ENCODE measurements at places on chromosomes 2 and 18.

GRCh38 chr2:74685408-74685807, 31.4 kb downstream of the SEMA4F start:
- DNase-seq = no peak

- no peak for DNase-seq
Measured at GRCh38 chr2:46831051-46831868, 84.3 kb downstream of the MCFD2 start.

GRCh38 chr2:144560251-144560650, 40.3 kb upstream of the ZEB2 start:
- no peak for DNase-seq

- DNase-seq = no peak
Measured at GRCh38 chr2:29724282-29724681, 197.1 kb downstream of the ALK start.

DNA sequence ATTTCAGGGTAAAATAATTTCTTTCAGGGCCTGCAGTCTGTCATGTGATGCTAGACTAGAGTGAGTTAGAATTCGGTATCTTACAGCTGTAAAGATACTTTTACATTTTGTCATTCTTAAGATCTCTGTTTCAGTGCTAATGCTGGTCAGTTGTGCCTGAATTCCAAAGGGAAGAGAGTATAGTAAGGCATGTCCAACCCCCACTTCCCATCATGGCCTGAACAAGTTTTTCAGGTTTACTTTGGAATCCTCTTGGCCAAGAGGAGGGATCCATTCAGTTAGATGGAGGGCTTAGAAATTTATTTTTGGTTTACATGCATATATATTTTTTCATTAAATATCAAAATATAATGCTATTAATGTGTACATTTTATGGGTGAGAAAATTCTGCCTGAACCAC, 596.6 kb downstream of the XIRP2 start:
- no peak for DNase-seq

DNA sequence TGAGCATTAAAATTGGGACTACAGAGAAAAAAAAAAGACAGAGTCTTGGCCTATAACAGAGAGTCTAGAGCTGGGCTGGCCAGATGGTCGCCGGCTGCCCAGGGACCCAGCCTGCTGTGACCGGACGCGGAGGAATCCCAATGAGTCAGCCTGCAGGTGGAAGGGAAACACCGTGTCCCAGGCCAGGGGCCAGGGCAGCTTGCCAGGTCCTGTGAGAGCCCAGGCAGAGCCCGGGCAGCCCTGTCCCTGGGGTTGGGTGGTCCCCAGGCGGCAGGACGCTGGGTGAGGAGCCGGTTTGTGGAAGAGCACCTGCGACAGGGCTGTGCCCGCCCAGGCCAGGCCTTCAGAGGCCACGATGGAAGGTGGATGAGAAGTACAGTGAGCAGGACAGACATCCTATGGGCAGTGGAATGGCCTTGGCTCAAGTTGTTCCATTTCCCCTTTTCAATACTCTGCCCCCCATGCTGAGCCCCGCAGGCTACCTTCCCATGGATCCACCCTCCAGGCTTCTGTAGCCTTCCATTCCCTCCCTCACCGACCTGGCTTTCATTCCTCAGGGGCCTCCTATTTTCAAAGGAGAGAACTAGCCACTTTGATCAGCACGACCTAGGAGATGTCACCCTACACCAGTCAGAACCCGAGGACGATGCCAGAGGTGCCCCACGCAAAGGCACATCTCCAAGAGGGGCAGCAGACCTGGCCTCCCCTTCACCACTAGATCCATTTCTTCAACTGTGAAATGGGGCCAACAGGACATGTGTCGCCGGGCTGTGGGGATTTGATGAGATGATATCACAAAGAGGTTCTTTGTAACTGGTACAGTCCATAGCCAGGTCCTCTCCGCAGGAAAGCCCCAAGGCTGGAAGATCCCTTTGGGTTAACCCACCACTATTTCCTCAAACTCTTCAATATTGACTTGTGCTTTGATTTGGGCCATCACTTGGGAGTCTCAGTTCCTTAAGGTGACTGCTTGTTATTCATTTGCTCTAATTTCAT, 87.5 kb downstream of the POLR1A start:
- DNase-seq = peak; percentile 82

- no peak for DNase-seq
Measured at GRCh38 chr2:19027626-19028025, 330.8 kb downstream of the OSR1 start.

DNA sequence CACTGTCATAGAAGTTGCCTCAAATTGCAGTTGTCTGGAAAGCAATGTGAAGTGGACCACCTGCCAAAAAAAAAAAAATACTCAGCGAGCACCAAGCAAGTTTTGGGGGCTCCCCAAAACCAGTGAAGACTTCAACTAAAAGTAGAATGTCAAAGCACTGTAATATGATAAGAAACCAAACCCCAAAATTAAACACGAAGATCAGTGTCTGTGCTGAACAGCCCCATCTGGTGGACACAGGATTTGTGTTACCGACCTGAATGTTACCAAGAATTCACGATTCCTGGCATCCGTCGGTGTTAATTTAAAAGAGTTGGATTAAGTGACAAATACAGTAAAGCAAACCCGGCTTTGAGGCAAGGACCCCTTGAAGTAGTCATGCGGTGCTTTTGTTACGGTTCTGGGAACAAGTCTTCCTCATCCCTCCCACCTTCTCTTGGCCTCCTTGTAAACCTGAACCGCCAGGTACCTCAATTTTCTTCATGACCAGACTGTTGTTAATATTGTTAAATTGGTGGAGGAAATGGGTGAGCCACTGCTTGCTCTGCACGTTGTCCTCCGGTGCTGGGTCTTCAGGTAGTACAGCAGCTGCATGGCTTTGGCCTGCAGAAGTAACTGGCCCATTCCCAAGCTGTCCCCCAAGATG, 31.3 kb upstream of the SSB start:
- DNase-seq = no peak

GRCh38 chr18:42929857-42930256, 185.6 kb downstream of the RIT2 start:
- no peak for DNase-seq

DNA sequence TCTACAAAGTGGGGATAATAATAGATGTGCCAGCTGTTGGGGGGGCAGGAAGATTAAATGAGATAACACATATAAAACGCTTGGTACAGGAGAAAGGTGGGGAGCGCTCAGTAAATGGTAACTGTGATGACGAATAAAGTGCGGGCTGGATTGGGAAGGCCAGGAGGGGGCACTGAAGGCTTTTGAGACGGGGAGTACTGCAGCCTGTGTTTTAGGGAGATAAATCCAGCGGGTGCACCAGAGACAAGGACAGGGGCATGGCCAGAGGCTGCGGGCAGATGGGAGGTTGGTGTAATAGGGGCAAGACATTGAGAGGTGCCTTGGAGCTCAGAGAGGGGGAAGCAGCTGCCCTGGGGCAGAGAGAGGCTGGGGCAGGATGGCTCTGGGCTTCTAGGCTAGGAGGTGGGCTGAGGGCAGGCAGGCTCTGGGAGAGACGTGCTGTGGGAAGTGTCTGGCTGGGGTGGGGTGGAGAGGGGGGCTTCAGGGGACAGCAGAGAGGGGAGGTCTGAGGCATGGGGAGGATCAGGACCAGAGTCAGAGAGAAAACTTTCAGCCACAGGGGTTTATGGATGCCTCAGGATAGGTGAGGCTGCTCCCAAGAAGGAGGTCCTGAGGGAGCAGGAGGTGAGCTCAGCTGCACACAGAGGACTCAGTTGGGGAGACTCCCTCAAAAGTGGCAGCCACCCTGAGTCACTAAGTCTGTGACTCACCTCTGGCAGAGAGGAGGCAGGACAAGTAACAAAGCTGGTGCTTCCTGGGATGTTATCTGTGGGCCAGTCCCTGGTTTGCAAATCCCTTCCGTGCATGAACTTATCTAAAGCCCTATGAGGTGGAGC, 18.8 kb downstream of the TEX44 start:
- no peak for DNase-seq

DNA sequence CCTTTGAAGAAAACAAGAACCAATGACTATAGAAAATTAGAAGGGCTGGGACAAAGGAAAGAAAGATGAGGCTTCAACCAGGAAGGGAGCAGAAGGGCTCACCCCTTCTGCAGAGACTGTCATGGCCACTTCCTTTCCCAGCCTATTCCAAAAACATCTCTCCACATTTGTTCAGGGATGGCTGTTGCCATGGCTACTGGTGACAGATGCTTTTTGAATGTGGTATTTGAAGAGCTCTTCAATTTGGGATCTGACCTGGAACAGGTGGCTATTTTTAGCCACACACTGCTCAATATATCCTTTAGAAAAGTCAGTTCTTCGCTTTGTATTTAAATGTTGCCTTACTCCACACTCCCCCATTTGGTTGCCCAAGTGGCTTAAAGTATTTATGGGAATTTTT, 64.1 kb upstream of the LCLAT1 start:
- no peak for DNase-seq

- DNase-seq = no peak
Measured at GRCh38 chr2:72144274-72144631, 3.4 kb downstream of the CYP26B1 start.

GRCh38 chr2:39160982-39161381, 40.1 kb upstream of the SOS1 start:
- no peak for DNase-seq

DNA sequence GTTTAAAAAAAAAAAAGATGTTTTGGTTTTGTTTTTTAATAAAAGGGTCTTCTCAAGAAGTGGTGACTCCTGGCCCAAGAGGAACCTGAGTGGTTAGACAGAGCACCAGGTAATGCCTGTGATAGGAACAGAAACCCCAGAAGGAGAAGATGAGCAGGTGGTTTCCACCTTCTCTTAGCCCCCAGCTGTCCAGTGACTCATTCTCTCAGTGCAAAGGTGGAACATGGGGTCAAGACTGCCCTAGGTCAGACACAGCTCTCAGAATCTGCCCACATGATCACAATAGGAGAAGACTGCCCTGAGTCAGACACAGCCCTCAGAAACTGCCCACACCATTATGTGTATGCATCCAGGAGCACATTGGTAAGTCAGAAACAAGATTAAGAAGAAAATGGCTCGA, 61.8 kb downstream of the TBC1D8 start:
- no peak for DNase-seq

- DNase-seq = no peak
Measured at GRCh38 chr2:133421516-133422324, 146.5 kb downstream of the NCKAP5 start.

DNA sequence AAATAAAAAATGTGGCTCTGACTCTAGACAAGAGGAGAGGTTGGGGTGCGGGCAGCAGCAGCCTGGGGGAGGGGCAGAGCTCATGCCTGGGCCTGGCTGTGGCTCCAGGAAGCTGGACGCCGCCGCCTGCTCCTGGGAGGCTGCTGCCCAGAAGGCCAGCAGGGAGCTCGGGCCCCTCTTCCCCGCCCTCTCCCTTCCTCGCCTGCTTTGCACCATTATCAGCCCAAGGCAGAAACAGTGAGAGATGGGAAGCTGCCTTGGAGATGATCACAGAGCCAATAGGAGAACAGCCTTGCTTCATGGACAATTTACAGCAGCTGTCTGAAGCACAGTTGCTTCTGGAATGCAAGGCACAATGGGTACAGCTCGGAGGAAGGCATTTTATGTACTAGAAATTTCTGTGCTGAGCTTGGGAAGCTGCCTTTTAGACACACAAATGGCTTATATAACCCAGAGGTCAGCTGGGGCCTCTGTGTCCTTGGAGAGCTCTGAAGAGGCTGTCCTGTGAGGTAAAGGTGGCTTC, 55.3 kb upstream of the AFF3 start:
- DNase-seq = no peak

DNA sequence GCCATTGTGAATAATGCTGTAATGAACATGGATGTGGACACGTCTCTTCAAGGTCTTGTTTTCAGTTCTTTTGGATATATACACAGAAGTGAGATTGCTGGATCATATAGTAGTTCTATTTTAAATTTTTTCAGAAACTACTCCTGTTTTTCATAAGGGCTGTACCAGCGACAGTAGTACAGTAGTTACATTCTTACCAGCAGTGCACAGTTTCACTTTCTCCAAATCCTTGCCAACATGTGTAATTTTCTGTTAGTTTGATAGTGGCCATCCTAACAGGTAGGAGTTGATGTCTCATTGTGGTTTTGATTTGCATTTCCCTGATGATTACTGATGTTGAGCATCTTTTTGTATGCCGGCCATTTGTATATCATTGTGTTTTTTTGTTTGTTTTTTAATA, 81.7 kb downstream of the EPC2 start:
- no peak for DNase-seq

GRCh38 chr2:157840568-157841156, 35.5 kb downstream of the ACVR1 start:
- no peak for DNase-seq

- no peak for DNase-seq
Measured at GRCh38 chr2:106165029-106165428, 29.1 kb downstream of the UXS1 start.

- no peak for DNase-seq
Measured at GRCh38 chr2:38064801-38065501, 11.0 kb downstream of the CYP1B1 start.

- DNase-seq = no peak
Measured at GRCh38 chr2:191979221-191979730, 132.4 kb upstream of the CAVIN2 start.

DNA sequence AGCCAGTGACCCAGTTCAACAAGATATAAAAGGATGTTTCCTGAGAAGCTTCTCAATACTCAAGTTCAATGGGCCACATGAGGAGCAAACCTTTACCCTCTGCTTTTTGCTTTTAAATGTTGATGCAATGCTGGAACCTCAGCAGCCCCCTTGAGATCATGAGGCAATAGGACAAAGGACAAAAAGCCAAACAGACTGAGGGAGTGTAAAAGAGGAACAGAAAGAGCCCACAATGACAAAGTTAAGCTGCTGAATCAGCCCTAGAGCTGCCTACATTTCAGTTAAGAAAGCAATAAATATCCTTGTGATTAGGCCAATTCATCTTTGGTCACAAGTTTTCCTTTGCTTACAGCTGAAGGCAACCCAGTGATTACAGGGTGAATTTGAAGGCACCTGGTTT, 76.9 kb downstream of the MRO start:
- DNase-seq = no peak
